ENCODE measurements at places on chromosomes 1 and 21.

- DNase-seq, result peak; percentile 4
Observed at GRCh38 chr1:111990878-111991718, 1.6 kb upstream of the KCND3 start.

DNA sequence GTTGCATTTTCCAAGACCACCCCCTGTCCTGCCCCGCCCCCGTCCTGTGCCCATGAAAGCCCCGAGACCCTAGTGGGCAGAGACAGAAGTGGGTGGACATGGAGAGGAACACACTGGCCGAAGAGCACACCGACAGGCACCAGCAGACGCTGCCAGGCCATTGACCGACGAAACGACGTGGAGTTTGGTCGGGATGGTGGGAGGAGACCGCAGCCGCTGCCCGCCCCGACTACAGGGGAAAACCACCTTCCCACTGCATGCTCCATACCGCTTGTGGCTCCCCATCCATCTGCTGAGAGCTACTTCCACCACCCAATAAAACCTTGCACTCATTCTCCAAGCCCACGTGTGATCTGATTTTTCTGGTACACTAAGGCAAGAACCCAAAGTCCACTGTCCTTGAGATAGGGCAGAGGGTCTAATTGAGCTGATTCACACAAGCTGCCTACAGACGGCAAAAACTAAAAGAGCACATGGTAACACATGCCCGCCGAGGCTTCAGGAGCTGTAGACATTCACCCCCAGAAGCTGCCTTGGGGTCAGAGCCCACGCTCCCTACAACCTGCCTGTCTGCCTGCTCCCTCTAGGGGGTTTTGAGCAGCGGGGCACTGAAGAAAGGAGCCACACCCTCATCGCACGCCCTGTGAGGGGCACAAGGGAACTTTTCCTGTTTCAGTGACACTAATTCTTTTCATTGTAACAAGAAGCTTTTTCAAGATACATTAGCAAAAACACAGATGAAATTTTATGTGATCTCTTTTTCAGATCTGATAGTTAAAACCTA is 81.2 kb upstream of the RAB3GAP2 start:
- no peak for DNase-seq

DNA sequence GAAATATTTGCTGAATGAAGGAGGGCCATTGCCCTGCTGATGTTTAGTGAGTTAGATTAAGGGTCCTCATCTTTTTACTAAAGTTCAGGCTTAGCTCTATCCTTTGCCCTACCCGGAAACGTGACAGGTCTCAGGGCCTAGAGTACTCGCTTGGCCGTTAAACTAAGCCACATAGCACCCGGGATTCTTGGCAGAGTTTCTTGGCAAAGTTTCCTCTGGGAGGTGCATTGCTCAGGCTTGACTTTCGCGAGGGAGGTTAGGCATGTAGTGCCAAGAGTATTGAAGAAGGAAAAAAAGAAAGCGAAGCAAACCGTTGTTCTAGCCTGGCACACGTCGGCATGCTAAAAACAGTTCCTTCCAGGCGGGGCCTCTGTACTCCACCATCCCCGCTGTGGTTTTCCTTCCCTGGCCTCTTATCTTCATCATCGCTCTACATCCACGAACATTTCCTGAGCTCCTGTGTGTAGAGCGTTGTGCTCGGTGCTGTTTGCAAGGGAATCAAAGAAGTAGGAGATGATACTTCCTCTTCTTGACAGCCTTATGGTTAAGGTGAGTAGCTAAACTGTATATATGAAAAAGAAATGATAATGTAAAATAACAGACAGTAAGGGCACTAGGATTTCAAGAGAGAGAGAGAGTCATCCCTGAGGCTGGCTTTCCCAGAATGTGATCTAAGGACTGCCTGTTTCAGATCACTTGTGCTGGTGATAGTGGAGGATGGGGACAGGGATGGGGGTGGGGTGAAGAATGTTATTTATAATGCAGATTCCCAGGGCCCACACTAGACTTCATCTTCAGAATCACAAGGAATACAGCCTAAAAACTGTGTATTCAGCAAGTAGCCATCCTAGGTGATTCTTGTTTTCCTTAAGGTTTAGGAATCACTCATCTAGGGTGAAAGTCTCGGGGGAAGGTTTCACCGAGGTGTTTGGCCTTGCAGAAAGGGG is 18.8 kb downstream of the RNF220 start:
- no peak for DNase-seq

GRCh38 chr1:34690269-34690668 is 64.6 kb upstream of the GJB5 start:
- DNase-seq, result no peak

DNA sequence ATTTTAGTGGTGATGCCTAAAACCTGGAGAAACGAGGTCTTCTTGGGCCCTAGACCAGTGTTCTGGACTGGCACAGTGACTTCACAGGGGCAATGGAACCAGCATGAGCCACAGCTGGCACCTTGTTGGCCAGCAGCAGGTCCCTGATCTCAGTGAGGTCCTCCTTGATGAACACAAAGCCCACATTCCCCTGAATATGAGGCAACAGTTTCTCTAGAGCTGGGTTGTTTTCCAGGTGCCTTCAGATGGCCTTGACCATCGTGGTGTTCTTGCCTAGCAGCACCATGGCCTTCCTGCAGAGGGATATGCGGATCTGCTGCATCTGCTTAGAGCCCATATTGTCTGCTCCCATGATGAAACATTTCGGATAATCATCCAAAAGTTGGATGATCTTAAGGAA is 44.9 kb upstream of the RAB3GAP2 start:
- no peak for DNase-seq

GRCh38 chr1:218473522-218473921 is 128.4 kb downstream of the TGFB2 start:
- DNase-seq, result no peak

DNA sequence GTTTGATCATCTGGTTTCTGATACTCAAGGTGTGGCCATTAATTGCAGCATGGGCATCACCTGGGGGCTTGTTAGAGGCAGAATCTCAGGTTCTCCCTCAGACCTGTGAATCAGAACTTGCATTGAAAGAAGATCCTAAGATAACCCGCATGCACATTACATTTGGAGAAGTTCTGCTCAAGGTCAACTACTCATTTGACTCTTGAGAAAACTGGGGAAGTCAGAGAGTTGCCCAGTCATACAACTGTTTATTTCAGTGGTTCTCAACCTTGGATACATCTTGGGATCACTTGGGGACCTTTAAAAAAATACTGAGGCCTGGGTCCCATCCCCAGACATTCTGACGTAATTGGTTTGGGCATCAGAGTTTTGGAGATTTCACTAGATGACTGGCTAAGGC is 30.5 kb downstream of the CAMTA1 start:
- no peak for DNase-seq

- no peak for DNase-seq
Observed at GRCh38 chr1:26701995-26702679, 6.3 kb downstream of the ARID1A start.
